NCI-H1417 treated with DMSO at 0.1 percent for 48 hours (cell line): ENCODE measurements at places on chromosomes 4 and X.
A peak's percentile ranks its signal among the peaks of the same experiment; 100 is the strongest.

DNA sequence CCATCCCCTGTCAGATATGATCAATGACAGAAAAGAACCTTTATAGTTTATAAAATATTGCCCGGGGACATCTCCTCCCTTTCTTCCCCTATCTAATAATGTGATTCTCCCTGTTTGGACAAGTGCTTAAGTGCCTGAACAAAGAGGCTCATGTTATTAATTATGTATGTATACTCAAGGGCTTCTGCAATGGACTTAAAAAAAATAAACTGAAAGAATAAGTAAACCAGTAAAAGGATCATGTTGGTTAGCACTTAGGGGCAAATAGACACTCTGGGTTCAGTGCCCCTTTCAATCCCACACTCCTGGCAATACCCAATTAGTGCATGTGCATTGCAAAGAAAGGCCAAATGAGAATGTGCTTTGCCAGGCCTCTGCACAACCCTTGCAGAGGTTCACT lies 30.7 kb upstream of the RPS6KA6 start:
- DNase-seq = peak; percentile 14

DNA sequence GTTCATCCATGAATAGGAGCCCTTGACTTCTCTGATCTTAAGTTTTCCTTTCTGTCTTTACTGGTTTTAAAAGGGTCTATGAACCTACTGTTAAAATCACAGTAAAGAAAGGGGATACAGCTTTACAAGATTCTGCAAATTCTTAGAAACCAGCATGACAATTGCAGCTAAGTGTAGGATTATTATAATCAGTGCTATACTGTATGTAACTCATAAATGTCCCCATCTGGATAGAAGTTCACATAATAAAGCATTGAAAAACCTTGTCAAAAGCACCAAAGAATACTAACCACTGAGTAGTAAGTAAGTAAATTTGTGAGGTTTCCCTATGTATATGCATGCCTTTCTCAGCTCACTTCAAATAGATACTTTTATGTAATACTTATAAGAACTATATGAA lies 724.6 kb downstream of the CENPC start:
- no peak for DNase-seq

DNA sequence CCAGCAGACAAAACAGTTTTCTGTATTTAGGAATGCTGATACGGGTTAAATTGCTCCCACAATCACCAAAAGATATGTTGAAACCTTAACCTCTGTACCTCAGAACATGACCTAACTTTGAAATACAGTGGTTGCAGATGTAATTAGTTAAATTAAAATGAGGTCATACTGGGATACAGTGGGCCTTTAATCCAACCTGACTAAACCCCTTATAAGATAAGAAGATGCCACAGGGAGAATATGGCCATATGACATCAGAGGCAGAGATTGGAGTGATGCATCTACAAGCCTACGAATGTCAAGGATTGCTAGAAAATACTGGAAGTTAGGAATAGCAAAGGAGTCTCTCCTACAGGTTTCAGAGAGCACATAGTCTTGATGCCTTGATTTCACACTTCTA lies 32.1 kb upstream of the PARM1 start:
- no peak for DNase-seq

GRCh38 chrX:97863261-97863660 lies 979.6 kb downstream of the RPA4 start:
- DNase-seq = no peak

GRCh38 chrX:39728025-39728424 lies 369.7 kb downstream of the BCOR start:
- no peak for DNase-seq

DNA sequence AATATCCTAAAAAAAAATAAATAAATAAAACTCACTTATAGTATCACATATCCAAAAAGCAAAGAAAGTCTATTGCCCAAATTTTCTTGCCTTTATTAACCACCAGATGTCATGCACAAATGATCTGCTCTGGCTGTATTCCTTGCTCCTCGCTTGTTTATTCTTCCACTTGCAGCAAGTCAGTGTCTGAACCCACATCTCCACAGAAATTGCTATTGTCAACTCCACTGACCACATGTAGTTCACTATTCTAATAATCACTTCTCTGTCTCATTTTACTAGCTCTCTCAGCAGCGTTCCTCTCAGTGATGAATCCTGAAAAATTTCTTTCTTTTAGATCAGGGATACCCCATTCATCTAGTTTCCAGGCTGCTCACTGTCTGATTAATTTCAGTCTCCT lies 29.3 kb upstream of the CXXC4 start:
- DNase-seq = no peak

DNA sequence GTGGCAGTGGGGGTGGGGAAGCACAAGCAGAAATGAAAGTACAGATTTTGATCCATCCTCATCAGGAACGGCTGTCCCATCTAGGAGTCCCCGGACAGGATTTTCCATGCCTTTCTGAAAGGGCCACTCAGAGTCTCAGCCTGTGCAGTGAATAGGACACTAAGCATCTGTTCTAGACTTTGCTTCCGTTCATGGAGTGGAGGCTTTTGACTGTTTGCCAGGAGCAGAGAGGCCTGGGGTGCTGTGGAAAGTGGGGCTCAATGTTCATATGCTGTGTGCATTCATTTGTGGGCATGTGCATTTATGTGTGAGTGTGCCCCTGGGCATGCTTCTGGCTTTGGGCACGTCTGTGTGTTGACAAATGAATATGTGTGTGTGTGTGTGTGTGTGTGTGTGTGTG lies 25.6 kb upstream of the MAMLD1 start:
- DNase-seq = no peak

DNA sequence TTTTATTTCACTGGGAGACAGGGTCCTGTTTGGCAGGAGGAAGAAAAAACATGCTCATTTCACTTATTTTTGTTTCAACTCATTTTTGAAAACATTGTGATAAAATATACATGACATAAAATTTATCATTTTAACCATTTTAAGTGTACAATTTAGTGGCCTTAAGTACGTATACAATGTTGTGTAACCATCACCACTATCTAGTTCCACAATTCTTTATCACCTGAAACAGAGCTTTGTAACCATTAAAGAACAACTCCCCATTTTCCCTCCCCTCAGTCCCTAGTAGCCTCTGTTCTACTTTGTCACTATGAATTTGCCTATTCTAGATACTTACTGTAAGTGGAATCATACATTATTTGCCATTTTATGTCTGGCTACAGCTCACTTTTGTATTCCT lies 143.8 kb downstream of the GPAT3 start:
- DNase-seq = no peak

GRCh38 chrX:21741364-21741763 lies 16.6 kb downstream of the SMPX start:
- no peak for DNase-seq
